ENCODE measurements at places on chromosomes 4 and X.

GRCh38 chr4:108109997-108110416 lies 58.7 kb downstream of the LEF1 start:
- no peak for DNase-seq

- no peak for DNase-seq
Measured at GRCh38 chr4:55993994-55994663, 45.4 kb downstream of the CEP135 start.

DNA sequence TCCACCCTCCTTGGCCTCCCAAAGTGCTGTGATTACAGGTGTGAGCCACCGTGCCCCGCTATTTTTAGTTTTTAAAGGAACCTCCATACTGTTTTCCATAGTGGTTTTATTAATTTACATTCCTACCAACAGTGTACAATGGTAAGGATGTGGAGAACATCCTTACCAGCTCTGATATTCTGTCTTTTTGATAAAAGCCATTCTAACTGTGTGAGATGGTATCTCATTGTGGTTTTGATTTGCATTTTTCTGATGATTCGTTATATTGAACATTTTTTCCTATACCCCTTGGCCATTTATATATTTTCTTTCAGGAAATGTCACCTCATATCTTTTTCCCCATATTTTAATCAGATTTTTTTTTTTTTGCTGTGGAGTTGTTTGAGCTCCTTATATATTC lies 14.2 kb upstream of the TLR2 start:
- DNase-seq: no peak

DNA sequence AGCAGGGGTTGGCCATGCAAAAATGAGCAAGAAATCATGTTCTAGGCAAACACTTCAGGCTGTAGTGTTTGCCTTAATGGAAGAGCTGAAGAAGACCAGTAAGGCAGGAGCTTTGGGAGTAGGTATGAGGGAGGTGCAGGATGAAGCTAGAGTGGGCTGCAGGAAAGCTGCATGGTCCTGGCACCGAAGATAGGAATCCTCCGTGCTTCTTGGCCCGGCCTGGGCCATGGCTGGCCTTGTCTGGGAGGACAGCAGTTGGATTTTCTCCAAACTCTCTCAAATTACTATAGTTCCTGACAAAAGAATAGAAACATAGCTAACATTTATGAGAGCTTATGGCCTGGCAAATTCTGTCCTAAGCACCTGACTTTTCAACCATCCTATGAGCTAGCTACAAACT lies 116.5 kb downstream of the UCHL1 start:
- DNase-seq: no peak

DNA sequence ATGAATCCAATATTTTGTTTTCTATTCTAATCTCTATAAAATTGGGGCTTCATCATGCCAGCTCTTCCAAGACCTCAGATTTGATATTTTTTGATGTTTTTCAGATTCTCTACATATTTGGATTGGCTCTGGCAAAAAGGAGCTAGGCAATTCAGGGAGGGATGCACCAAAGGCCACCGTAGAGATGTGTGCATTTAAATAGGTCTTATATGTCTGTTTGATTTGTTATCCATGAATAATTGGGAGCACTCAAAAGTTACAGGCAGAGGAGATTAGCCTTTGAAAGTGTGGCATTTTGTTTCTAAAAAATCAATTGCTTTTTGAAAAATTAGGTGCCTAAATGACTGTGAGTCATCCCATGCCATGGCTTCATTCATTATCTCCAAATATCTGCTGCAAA lies 147.1 kb upstream of the RPS6KA6 start:
- DNase-seq: no peak

DNA sequence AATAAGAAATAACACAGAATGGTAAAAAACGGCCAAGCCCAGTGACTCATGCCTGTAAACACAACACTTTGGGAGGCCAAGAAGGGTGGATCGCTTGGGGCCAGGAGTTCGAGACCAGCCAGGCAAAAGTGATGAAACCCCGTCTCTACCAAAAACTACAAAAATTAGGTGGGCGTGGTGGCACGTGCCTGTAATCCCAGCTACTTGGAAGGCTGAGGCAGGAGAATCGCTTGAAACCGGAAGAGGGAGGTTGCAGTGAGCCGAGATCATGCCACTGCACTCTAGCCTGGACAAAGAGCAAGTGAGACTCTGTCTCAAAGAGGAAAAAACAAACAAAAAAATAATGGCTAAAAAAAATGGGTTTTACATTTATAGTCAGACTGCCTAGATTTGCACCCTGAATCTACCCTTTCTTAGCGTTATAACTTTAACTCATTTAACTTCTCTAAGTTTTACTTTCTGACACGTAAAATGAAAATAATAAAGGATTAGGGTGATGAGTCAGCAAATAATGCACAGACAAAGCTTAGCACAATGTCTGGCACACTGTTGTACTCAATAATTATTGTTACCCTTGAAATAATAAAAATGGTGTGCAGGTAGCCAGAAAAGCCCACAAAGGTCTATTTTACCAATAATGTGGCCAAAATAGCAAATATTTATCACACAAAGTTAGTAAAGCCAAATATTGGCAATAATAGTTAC lies 55.0 kb downstream of the ATP11C start:
- DNase-seq: no peak

GRCh38 chr4:982814-983213 lies 4.0 kb upstream of the IDUA start:
- DNase-seq: no peak

- DNase-seq: no peak
Measured at GRCh38 chr4:8550691-8551090, 29.5 kb upstream of the GPR78 start.

DNA sequence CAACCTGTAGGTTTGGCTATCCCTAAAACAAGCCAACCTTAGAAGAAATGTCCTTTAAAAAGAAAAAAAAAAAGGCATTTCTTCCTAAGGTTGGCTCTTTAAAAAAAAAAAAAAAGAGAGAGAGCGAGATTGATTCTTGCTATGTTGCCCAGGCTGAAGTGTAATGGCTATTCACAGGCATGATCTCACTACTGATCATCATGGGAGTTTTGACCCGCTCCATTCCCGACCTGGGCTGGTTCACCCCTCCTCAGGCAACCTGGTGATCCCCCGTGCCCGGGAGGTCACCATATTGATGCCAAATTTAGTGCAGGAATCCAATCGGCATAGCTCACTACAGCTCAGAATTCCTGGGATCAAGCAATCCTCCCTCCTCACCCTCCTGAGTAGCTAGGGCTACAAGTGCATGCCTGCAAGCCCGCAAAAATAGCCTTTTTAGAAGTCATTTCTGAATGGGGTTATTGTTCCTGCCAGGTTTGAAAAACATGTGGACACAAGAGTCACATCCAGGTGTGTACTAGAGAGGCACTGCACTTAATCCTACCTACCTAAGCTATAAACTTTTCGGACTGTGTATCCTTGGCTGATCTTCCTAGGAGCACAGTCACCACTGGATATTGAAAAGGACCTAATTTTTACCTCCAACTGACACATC lies 61.4 kb upstream of the ZCCHC13 start:
- no peak for DNase-seq

- DNase-seq: no peak
Measured at GRCh38 chr4:98383431-98384106, 122.4 kb downstream of the RAP1GDS1 start.

DNA sequence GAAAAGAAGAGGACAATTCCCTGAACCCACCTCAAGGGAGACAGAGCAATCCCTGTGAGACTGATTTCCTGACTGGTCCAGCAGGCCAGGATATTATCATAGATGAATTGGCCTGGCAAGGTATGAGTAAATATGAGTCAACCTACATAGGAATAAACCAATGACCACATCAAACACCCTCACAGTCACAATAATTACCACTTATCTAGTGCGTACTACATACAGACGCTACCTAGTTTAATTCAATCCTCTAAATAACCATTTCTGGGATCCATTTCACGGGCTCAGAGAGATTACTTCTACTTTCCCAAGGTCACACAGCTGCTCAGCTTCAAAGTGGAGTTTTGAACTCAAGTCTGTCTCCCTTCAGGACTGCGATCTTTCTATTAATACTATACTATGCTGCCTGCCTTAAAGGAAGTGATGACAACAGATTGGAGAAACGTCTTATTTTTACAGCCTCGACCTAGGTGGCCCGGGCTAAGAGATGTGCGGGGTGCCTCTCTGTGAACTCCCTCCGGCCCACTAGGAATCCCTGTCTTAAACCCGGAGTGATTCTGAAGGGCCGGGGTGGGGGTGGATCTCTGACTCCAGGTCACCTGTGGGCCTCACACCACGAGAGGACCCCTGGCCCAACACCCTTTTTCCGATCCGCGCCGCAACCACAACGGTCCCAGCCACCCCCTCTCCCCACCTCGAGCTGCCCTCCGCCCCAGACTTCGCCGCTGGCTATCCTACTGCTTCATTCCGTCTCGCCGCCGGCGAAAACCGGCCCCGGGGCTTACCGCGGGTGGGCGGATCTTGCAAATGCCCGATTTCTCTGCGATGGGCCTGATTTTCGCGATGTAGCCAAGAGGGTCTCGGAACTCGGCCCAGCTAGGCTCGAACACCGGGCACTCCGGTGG lies 800 bp downstream of the KDM5C start:
- peak; percentile 36 for DNase-seq

- no peak for DNase-seq
Measured at GRCh38 chr4:26937139-26937538, 76.5 kb downstream of the STIM2 start.

DNA sequence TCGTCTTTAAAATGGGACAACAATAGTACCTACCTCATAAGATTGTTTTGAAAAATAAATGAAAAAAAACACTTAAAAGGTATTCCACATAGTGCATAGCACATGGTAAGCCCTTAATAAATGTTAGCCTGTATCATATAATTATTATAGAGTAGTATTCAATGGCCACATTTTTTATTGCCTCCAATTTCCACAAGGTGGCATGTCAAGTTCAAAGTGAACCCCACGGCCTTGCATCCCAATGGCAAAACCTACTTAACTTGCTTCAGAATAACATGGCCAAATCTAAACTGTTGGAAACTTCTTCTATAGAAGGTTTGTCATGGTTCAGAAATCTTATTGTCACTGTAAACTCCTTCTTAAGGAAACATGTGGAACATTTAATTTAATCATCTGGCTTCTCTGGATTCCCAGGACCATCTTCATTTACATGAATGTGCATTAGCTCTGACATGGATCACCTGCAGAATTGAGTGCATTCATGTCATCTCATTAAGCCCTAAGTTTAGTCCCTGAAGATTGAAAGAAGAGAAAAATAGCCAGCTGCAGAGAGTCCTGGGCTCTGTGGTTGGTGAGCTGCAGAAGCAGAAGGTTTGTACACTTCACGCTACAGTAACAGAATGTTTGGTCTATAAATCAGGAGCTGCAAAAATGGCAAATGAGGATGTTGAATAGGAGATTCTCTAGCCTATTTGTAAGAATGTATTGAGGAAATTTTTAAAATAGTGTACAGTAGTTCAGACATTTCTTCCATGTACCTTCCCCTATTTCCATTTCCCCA lies 61.0 kb downstream of the ANXA3 start:
- peak; percentile 11 for DNase-seq

DNA sequence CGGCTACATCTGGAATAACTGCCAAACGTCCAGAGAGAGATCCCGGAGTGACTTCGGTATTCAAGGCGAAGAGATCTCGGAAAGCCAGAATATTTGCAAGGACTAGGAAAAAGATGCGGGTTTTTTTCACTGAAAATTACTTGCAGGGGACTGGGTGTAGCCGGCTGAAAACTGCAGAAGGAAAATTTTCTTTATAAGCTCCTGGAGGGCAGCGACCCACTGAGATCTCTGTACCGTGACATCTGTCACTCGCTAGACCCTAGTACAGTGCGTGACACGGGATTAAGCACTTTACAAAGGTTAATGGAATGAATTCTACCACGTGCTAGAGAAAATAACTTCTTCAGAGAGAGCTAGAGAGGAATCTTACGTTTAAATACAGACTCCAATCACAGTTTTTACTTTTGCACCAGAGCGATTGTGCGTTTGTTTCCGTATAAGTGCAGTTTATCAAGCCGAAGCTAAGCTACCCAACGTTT lies 1.1 kb upstream of the LCORL start:
- peak; percentile 3 for DNase-seq

- no peak for DNase-seq
Measured at GRCh38 chrX:119090627-119091026, 17.8 kb downstream of the CT47C1 start.

- DNase-seq: no peak
Measured at GRCh38 chrX:48802905-48803200, 986 bp downstream of the HDAC6 start.

- no peak for DNase-seq
Measured at GRCh38 chr4:185358959-185359358, 36.8 kb downstream of the LRP2BP start.

- DNase-seq: no peak
Measured at GRCh38 chrX:53476371-53476770, 42.2 kb upstream of the HSD17B10 start.

- DNase-seq: no peak
Measured at GRCh38 chrX:132622130-132622529, 133.3 kb upstream of the MBNL3 start.

GRCh38 chrX:98962996-98963395 lies 1447.1 kb downstream of the PCDH19 start:
- no peak for DNase-seq

GRCh38 chr4:102511830-102512605 lies 10.9 kb downstream of the NFKB1 start:
- DNase-seq: no peak

GRCh38 chr4:108611365-108611764 lies 9.0 kb upstream of the RPL34 start:
- no peak for DNase-seq

- DNase-seq: no peak
Measured at GRCh38 chr4:8009710-8010511, 70.2 kb upstream of the AFAP1 start.

GRCh38 chr4:143185253-143186107 lies 763 bp downstream of the USP38 start:
- no peak for DNase-seq

GRCh38 chrX:125778261-125778660 lies 387.8 kb downstream of the DCAF12L2 start:
- DNase-seq: no peak

- no peak for DNase-seq
Measured at GRCh38 chr4:162059656-162060055, 104.1 kb downstream of the FSTL5 start.

GRCh38 chr4:127936974-127937373 lies 28.0 kb downstream of the MFSD8 start:
- DNase-seq: no peak

All from CD4-positive, alpha-beta T cell treated with Interleukin-21 for 1 hour (primary cell).